ENCODE measurements at places on chromosomes 3 and 15.

- DNase-seq = peak; percentile 49
Measured at GRCh38 chr15:67836477-67836876, 3.4 kb downstream of the RNU6-1 start.

GRCh38 chr3:42032693-42033349, 58.3 kb upstream of the TRAK1 start:
- DNase-seq = peak; percentile 89

DNA sequence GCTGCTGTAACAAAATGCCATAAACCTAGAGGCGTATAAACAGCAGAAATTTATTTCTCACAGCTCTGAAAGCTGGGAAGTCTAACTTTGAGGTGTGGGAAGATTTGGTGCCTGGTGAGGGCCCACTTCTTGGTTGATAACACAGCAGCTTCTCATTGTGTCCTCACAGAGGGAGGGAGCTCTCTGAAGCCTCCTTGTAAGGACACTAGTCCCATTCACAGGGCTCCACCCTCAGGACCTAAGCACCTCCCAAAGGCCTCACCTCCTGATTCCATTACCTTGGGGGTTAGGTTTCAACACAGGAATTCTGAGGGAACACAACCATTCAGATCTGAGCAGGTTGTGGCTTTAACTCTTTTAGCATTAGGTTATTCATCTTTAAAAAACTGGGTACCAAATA, 380.3 kb upstream of the ATP10A start:
- DNase-seq = no peak

- no peak for DNase-seq
Measured at GRCh38 chr3:13162549-13163320, 89.5 kb upstream of the IQSEC1 start.

- DNase-seq = no peak
Measured at GRCh38 chr15:75097939-75098338, 74.5 kb downstream of the PPCDC start.

Measured in myocyte (in vitro differentiated cells).